ENCODE measurements at places on chromosomes 1 and 21. TPM values are rescaled to one million over a fixed set of nuclear protein-coding genes. Genes with fewer than 3 reads are reported as not detected.

SAMD11 gene
- polyA plus RNA-seq: 1.5 TPM

AGT gene
- 52.6 TPM for polyA plus RNA-seq

DNA sequence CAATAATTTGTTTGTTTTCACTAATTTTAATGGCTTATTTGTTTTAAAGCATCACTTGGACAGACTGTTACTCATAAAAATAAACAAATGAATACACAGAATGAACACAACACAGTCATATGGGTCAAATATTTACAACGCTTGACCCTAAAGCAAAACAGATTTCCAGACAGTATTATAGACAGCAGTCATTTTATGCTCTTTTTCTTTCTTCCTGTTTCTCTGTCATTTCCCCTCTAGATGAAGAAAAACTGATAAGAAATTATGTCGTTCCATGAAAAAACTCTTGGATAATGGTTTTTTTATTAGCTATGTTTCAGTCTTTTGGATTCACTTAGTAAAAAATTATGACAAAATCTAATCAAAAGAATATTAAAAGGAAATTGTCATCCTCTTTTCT lies 297.3 kb upstream of the NEGR1 start:
- no peak for DNase-seq

DNA sequence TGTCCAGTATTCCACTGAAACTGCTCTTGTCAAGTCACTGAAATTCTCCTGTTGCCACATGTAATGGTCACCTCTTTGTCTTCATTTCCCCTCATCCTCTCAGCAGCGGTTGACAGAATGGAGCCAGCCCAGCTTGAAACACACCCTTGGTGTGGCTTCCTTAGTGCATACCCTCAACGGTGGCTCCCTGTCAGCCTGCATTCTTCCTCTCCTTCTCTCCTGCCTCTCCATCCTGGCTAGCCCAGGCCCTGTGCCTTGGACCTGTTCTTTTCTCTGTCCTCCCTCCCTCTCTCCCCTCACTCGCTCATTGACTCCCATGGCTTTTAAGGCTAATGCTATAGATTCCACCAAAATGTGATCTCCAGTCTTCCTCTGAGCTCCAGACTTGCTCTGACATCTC lies 3.7 kb downstream of the FCMR start:
- DNase-seq: no peak

DNA sequence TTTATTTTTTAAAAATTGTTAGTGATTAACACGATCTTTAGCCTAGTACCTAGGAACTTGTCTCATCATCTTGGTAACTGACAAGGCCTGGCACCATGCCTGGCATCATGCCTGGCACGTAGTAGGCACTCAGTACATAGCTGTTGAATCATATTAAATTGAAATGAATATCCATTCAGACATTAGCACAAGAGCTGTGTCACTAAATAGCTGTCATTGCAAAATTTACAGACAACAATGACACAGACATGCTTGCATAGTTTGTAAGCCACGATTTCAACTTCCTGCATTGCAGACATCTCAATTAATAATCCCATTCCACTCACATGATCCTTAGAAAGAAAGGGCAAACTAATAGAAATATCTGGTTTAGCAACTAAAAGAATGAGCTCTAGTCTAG lies 15.4 kb upstream of the PHACTR4 start:
- no peak for DNase-seq

GRCh38 chr1:117321680-117322609 lies 45.3 kb upstream of the MAN1A2 start:
- DNase-seq: no peak

GRCh38 chr21:42690586-42690985 lies 37.2 kb downstream of the PDE9A start:
- DNase-seq: no peak

DNA sequence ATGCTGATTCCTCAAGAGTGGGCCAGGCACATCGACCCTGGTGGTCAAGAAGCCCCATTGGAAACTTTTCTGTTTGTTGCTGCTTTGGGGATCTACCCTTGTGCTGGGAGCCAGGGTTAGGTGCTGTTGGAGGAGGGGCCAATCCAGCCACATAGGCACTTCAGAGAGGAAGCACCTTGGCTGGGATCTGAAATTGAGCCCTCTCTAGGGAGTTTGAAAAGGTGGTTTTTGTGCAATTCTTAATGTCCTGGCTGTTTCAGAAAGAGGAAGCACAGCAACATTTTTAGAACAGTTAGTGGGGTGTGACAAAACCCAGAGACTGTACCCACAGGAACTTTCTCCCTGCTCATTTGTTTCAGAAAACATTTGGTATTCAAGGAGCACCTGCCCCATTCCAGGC lies 17.2 kb upstream of the BEND5 start:
- DNase-seq: no peak

DNA sequence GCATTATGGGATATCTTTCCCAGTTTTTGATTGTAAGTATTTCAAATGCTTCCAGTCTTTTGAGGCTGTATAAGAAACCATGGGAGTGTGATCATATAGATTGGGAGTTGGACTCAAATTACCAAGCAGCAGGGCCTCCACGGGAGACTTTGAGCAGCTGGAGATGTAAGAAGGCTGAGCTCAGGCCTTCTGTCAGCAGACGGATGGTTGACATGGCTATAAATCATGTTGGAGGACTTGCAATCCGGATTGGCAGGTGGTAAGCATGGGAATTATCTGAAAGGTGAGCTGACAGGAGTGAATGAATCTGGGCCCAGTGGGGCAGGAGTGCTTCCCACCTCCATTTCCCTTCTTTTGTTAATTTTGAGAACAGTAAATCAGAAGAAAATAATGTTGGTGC lies 83.2 kb upstream of the PPM1J start:
- DNase-seq: no peak
